CD4-positive, alpha-beta T cell treated with Interferon alpha-2 for 1 hour (primary cell): ENCODE measurements at places on chromosomes 4 and X.
A peak's percentile ranks its signal among the peaks of the same experiment; 100 is the strongest.

- DNase-seq: no peak
Observed at GRCh38 chrX:153776120-153776599, 4.7 kb upstream of the SRPK3 start.

GRCh38 chr4:185518069-185518468 is 17.2 kb downstream of the PDLIM3 start:
- no peak for DNase-seq

DNA sequence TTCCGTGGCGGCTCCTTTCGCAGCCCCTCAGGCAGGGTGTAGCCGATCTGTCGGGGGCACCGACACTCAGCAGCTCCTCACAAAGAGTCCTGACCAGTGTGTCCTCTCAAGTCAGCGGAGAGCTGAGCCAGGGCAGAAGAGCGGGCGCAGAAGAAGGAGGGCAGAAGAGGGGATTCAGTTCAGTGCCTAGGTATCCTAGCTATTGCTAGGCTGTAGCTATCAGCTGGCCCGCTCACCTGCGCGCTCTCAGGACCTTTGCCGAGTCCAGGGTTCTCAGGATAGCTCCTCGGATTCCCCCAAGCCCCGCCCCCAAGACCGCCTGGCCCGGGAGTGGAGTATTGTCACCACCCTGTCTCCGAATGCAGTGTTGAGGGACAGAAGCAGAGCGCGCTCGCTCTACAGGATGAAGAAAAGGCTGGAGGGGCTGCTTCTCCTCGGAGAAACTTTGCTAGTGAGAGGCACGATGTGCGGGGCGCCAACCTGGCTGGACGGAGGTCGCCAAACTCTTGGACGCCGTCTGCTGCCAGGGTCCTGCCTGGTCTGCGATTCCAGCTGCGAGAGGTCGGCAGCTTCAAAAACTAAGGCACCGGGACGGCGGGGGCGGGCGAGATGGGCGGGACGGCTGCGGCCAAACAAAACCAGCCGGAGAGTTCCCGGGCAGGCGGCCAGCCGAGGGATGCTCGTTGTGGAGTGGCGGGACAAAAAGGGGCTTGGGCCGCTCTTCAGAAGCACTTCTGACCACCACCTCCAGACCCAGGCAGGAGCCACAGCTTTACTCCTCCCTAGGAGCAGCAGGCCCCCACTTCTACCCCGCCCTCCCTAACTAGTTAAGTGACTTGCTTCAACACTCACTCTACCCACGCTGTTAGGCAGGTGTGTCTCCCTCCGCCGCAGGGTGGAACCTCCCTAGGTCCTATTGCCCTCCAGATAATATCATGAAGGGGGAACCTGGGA is at the start of gene XKRX:
XKRX (minus strand) TSS at position 258 of the 954 bp plus-strand sequence. CDS start 613 bp downstream, outside the sequence.
- peak; percentile 37 for DNase-seq

- DNase-seq: no peak
Observed at GRCh38 chr4:119517361-119518229, 111.0 kb downstream of the PDE5A start.

GRCh38 chr4:181756451-181757095 is 486.6 kb upstream of the TENM3 start:
- no peak for DNase-seq

- DNase-seq: no peak
Observed at GRCh38 chr4:11710453-11711093, 281.9 kb upstream of the HS3ST1 start.

DNA sequence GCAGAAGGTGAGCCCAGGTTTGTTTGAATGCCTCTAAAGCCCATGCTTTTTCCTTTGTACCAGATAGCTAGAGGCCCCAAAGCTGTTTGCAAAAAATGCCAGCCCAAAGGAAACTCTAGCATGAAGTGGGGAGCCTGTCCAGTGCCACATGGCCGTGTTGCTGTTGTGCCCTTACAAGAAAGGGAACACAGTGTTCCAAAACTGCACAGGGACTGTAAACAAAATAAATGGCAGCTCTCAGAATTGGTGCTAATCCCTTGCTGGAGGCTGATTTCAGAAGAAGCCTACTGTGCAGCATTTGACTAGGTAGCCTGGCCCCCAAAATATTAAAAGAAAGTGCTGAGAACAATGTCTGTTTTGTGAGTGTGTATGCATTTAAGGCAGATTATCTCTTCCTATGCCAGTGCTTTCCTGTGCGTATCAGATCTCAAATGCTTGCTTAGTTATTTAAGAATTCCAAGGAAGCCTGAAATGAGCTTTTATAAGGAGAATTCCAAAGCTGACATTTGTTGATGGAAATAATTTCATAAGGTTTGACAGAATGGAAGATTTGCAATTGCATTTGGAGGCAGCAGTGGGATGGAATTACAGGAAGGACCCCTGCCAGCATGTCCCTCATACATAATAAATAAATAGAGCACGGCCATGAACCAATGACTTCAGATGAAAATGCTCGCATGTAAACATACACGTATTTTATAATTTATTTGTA is 115.7 kb downstream of the IRF2 start:
- DNase-seq: no peak

DNA sequence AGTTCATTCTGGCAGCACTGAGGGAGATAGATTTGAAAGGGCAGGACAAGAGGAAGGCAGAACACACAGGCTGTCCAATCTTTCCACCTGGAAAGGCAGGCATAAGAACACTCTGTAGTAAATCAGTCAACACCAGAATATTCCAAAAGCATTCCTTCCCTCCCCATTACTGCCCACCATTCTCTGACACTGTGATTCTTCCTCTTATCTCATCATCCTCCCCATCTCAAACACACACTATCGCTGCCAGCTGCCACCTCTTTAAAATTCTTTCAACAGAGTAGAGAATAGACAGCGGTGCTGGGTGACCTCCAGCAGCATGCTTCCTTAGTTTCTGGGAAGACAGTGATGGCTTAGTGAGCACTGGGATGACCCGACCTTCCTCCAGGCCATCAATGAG is 53.7 kb upstream of the MYOZ2 start:
- DNase-seq: no peak

- DNase-seq: no peak
Observed at GRCh38 chr4:31998807-31999206, 1278.6 kb downstream of the PCDH7 start.

- DNase-seq: no peak
Observed at GRCh38 chrX:17187136-17187756, 187.8 kb upstream of the NHS start.

GRCh38 chr4:54417476-54417875 is 188.4 kb downstream of the PDGFRA start:
- DNase-seq: no peak

DNA sequence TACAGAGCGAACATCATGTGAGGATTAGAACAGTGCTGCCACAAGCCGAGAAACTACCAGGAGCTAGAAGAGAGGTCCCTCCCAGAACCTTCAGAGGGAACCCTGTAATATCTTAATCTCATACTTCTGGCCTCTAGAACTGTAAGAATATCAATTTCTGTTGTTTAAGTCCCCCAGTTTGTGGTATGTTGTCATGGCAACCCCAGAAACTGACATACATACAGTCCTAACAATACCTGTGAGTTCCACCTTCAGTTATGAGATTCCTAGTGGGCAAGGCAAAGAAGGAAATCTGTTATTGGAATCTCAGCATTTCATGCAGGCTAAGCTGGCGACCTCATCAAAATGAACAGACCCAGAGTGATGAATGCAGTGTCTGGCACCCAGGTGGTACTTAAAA is 42.5 kb downstream of the ZBTB49 start:
- DNase-seq: no peak
